Activated CD4-positive, alpha-beta T cell treated with anti-CD3 and anti-CD28 coated beads, Interleukin-2, Interleukin-4, amounts not matched to agents 100 ng/mL and 50 ng/mL, durations not matched to agents 16 hours and 8 hours (primary cell): ENCODE measurements at places on chromosomes 1 and 21.
A peak's percentile ranks its signal among the peaks of the same experiment; 100 is the strongest.

DNA sequence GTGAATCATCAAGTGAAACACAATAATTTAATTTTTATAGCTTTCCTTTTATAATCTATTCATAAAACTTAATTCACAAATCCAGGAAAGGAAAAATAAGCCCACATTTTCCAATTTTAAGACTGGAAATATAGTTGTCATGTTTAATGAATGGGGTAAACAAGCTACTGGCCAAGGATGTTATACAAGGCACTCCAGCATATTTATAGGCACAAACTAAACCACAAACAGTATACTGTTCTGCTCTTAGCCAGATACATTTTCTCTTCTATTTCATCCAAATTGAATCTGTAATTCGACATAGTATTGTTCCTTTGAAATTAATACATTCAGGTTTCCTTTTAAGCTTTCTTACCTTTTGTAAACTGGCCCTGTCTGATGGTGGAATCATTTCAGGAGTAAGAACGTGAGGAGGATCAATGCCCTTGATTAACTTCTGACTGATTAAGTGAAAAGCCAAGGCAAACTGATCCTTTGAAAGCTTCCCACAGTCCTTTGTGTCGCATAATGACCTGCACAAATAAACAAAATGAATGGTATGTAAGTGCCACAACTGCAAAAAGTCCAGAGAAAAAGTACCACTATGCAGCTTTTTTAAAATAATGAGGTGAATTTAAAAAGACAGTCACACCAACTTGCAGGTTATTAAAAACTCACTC lies 74.4 kb downstream of the EPS15 start:
- DNase-seq = peak; percentile 46

DNA sequence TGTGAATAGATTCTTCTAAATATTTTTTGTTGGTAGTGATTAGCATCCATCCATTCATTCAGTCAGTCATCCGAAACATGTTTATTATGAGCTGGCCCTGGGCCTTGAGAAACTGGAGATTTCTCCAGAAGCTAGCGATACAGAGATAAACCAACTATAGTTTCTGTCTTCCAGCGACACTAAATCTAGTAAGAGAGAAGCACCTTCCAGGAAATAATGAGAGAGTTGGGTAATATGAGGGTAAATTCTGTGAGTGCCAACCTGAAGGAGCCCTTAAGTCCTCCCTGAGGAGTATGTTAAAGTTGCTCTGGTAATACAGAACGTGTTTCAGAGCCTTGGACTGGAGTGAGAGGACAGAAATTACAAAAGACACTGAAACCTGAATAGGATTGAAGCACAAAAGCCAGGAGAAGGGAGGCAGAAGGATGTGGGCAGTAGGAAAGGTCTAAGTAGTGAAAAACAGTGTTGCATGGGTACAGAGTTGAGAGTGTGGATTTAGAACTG lies 59.8 kb downstream of the RBM11 start:
- no peak for DNase-seq

- no peak for DNase-seq
Measured at GRCh38 chr1:214106375-214106774, 118.6 kb downstream of the PROX1 start.

GRCh38 chr1:71228241-71228640 lies 147.4 kb upstream of the ZRANB2 start:
- DNase-seq = no peak

DNA sequence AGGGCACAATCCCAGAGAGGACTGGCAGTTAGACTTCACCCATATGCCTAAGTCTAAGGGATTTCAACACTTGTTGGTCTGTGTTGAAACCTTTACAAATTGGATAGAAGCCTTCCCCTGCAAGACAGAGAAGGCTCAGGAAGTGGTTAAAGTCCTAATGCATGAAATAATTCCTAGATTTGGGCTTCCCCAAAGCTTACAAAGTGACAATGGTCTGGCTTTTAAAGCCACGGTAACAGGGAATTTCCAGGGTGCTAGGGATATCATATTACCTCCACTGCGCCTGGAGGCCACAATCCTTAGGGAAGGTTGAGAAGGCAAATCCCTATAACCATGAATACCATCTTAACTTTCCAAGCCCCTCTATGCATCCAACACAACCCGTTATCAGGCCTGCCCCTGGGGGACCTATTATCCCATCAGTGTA lies 3.3 kb upstream of the FMO4 start:
- DNase-seq = no peak

DNA sequence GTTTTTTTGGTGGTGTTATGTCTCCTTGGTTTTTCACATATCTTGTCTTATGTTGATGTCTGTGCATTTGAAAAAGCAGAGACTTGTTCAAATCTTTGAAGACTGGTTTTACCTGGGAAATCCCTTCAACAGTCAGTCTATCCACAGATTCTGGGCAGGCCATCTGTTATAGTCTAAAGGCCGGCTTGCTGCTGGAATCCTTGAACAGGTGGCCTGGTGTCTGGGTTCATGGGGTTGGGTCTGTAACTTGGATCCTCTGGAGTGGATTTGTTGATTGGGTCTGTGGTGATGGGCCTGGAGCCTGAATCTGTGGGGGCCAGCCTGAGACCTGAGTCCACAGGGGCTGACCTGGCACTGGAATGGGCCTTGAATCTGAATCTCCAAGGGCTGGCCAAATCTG lies 12.2 kb downstream of the LORICRIN start:
- no peak for DNase-seq

GRCh38 chr1:96649301-96649700 lies 72.3 kb upstream of the PTBP2 start:
- no peak for DNase-seq

GRCh38 chr1:71087713-71088112 lies 6.9 kb upstream of the ZRANB2 start:
- no peak for DNase-seq

DNA sequence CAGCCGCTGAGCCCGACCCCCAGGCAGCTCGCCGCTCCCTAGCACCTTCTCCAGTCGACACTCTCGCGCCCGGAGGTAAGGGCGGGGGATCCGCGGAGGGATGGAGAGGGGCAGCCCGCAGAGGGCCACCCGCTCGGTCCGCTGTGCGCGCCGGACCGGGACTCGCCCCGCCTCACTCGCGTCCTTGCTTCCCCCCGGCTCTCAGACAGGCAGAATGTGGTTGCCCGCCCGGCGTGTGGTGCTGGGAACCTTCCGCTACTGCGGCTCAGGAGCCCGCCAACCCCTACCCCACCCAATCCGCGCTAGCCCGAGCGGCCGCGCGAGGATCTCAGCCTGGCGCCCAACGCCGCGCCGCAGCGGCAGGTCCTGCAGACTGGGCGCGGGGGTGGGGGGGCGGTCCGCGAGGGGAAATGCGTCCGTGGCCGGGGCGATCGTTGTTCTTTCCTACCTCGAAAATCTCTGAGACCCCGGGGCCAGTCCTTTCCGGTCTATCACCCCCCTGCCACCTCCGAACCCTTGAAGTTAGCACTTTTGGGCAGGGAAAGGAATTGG lies 404 bp downstream of the LRRC8C start:
- DNase-seq = peak; percentile 64

- DNase-seq = no peak
Measured at GRCh38 chr21:45219517-45219916, 68.2 kb downstream of the POFUT2 start.
